ENCODE measurements at places on chromosomes 2 and 18. TPM values are rescaled to one million over a fixed set of nuclear protein-coding genes. Genes with fewer than 3 reads are reported as not detected.

Gene SIX2
- total RNA-seq, result 19.1 TPM

Gene LYPD6B
- not detected for total RNA-seq

Gene TTC27
- 20.9 TPM for total RNA-seq

Gene INHA
- not detected for total RNA-seq

Gene MTCL1
- total RNA-seq, result 19.3 TPM

Gene CCBE1
- 30.1 TPM for total RNA-seq

Gene CD207
- total RNA-seq, result not detected

Gene FAM228A
- total RNA-seq, result 1.1 TPM

Gene IL36RN
- total RNA-seq, result not detected

Gene SERPINB4
- total RNA-seq, result not detected

Gene LONRF2
- not detected for total RNA-seq

Gene D2HGDH
- 14.6 TPM for total RNA-seq

Gene KIDINS220
- 33.4 TPM for total RNA-seq

Gene UPP2
- total RNA-seq, result not detected

Gene RAB17
- 0.81 TPM for total RNA-seq

Gene SP9
- not detected for total RNA-seq

Gene MLPH
- total RNA-seq, result 9.9 TPM

Gene GLI2
- 6.6 TPM for total RNA-seq

Gene PGAP1
- total RNA-seq, result 4.2 TPM

Gene ID2
- total RNA-seq, result 327 TPM

Gene NFATC1
- 11.7 TPM for total RNA-seq

Gene DIPK1C
- not detected for total RNA-seq

Gene AQP12A
- not detected for total RNA-seq

Gene VWA3B
- total RNA-seq, result not detected

Gene RGPD4
- total RNA-seq, result not detected

Gene CPLX4
- not detected for total RNA-seq

Gene ANTXR1
- total RNA-seq, result 132 TPM

Gene RTP5
- not detected for total RNA-seq

Gene C2orf81
- total RNA-seq, result 0.49 TPM

Gene CCDC178
- total RNA-seq, result not detected

Gene SLC66A2
- 45.0 TPM for total RNA-seq

Gene FOXD4L1
- total RNA-seq, result not detected

Gene RGPD6
- total RNA-seq, result 13.7 TPM

Gene SYT4
- total RNA-seq, result not detected

Gene SERPINE2
- total RNA-seq, result 177 TPM

Gene CAPN13
- total RNA-seq, result not detected

Gene LRRC30
- total RNA-seq, result not detected

Gene DNAH6
- under 0.01 TPM for total RNA-seq

Gene UGT1A7
- not detected for total RNA-seq

Gene GAREM2
- total RNA-seq, result 6.0 TPM

Gene WDR33
- total RNA-seq, result 13.3 TPM

Gene CHRNA1
- not detected for total RNA-seq

Gene FEV
- not detected for total RNA-seq

Gene DAPL1
- not detected for total RNA-seq

Gene TOGARAM2
- total RNA-seq, result not detected

Gene CD8B2
- not detected for total RNA-seq

Gene UGT1A8
- total RNA-seq, result not detected

Gene SIX3
- not detected for total RNA-seq

Gene COL3A1
- total RNA-seq, result 10,579 TPM

Gene SEPTIN10
- 72.3 TPM for total RNA-seq

Gene OR6B2
- not detected for total RNA-seq

Gene CD28
- not detected for total RNA-seq

Gene CLHC1
- not detected for total RNA-seq

Gene MROH2A
- total RNA-seq, result not detected

Gene CLEC4F
- total RNA-seq, result not detected

Gene PSMA8
- not detected for total RNA-seq

Gene OBSL1
- 63.2 TPM for total RNA-seq

Gene GAL3ST2
- total RNA-seq, result not detected

Data from cardiac atrium fibroblast (primary cell).